ENCODE measurements at places on chromosomes 1 and 21.

DNA sequence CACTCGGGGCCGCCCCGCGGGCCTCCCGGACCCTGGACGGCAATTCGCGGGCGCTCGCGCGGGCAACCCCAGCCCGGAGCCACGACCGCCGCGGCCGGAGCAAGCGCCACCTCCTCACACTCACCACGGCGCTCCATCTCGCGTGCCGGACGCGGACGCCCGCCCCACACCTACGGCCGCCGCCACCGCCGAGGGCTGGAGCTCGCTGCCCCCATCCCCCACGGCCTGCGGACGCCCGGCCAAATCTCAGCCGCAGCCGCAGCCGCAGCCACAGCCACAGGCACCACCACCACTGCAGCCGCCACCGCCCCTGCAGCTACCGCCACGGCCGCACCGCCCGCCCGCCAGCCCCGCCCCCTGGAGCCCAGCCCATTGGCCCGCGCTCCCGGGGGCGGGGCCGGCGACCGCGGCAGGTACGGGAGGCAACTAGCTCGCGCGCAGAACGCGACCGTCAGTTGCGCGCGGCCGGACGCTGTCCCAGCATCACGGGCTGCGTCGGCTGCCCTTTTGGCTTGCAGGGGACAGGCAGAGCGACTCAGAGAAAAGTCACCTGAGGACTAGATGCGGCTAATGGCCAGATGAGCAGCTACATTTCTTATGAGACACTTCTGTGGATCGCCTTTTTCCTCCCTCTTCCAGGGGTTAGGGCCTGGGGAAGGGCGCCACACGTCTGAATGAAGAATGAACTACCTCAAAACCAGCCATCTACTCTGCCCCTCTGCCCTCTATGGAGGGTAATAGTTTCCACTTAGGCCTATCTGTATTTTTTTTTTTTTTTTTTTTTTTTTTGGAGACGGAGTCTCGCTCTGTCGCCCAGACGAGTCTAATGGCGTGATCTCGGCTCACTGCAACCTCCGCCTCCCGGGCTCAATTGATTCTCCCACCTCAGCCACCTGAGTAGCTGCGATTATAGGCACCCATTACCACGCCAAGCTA is at the start of gene ARHGAP29:
Gene ARHGAP29, minus strand, starts transcription at position 294 of the 936 bp plus-strand sequence. CDS start 5,973 bp downstream, outside the sequence.
- no peaks in the 10 kb centered on the region for H3K27me3 ChIP-seq
- peak within 1 kb of the TSS; percentile 81 for H3K4me3 ChIP-seq
- peak; percentile 54 for DNase-seq
- no peaks in the 10 kb centered on the region for H3K36me3 ChIP-seq
- H3K27ac ChIP-seq: peak within 1 kb of the TSS; percentile 93

- H3K27me3 ChIP-seq: no peaks in the 10 kb centered on the region
- H3K4me3 ChIP-seq: peak overlapping the region; percentile 35
- H3K4me1 ChIP-seq: peaks cover 72% of the 10 kb centered on the region
- no peak for DNase-seq
- peak overlapping the region; percentile 93 for H3K27ac ChIP-seq
- peaks cover 9% of the 10 kb centered on the region for H3K36me3 ChIP-seq
These were observed 684 bp downstream of the IFI16 start for GRCh38 chr1:159010391-159010790.

GRCh38 chr21:45886610-45887026 is 95.0 kb upstream of the COL6A1 start:
- H3K4me1 ChIP-seq: no peaks in the 10 kb centered on the region
- H3K27me3 ChIP-seq: peaks cover 9% of the 10 kb centered on the region
- DNase-seq: no peak
- no peaks in the 10 kb centered on the region for H3K36me3 ChIP-seq
- H3K27ac ChIP-seq: no peak overlapping the region
- H3K4me3 ChIP-seq: no peak overlapping the region

GRCh38 chr1:4207183-4207582 is 307.1 kb upstream of the C1orf174 start:
- H3K4me3 ChIP-seq: no peak overlapping the region
- no peaks in the 10 kb centered on the region for H3K27me3 ChIP-seq
- H3K27ac ChIP-seq: no peak overlapping the region
- H3K36me3 ChIP-seq: no peaks in the 10 kb centered on the region
- no peak for DNase-seq
- H3K4me1 ChIP-seq: no peaks in the 10 kb centered on the region

DNA sequence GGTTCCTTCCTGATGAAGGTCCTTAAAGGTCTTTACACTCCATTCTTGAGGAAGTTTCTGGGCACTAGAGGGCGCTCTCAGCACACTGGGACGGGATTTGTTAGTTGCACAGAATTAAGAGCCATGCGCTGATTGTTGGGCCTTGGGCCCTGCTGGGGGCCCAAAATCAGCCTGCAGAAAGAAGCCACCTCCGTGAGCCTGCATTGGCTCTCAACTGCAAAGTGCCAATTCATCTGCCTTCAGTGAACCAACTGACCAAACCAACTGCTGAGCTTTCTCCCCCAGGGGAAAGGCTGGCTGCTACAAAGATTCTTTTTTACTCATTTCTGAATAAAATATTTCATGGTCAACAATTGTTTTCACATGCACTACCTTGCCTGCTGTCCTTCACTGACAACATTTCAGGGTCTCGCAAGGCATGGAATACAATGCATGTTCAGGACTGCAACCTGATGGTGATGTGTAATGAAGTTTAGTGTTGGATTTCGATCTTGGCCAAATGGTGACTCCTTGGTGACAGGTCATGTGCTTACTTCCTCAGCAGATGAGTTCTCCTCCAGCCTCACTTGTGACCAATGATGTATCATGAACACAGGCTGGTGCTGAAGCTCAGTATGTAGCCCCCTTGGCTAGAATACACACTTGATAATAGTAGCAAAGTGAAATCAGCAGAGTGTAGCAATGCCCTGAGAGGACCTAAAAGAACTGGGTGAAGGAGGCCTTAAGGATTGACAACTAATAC is 45.7 kb upstream of the PRDX6 start:
- no peaks in the 10 kb centered on the region for H3K36me3 ChIP-seq
- H3K27ac ChIP-seq: no peak overlapping the region
- peaks cover 22% of the 10 kb centered on the region for H3K4me1 ChIP-seq
- no peak overlapping the region for H3K4me3 ChIP-seq
- no peaks in the 10 kb centered on the region for H3K27me3 ChIP-seq

DNA sequence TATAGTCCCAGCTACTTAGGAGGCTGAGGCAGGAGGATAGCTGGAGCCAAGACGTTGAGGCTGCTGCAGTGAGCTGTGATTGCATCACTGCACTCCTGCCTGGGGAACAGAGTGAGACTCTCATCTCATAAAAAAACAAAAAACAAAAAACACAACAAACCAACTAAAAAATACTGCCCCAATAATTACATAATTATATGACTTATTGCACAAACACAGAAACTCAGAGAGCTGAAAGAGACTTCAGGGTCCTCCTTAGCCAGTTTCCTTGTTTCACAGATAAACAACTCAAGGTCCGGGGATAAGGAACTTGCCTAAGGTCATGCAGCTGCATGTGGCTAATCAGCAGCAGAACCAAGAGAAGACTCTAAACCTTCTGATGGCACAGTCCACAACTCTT is 11.9 kb downstream of the EXTL2 start:
- H3K4me1 ChIP-seq: no peaks in the 10 kb centered on the region
- H3K27me3 ChIP-seq: no peaks in the 10 kb centered on the region
- no peak for DNase-seq
- no peak overlapping the region for H3K27ac ChIP-seq

Measured in left lung (tissue), 14 donors.